ENCODE measurements at places on chromosomes 1 and 21.

DNA sequence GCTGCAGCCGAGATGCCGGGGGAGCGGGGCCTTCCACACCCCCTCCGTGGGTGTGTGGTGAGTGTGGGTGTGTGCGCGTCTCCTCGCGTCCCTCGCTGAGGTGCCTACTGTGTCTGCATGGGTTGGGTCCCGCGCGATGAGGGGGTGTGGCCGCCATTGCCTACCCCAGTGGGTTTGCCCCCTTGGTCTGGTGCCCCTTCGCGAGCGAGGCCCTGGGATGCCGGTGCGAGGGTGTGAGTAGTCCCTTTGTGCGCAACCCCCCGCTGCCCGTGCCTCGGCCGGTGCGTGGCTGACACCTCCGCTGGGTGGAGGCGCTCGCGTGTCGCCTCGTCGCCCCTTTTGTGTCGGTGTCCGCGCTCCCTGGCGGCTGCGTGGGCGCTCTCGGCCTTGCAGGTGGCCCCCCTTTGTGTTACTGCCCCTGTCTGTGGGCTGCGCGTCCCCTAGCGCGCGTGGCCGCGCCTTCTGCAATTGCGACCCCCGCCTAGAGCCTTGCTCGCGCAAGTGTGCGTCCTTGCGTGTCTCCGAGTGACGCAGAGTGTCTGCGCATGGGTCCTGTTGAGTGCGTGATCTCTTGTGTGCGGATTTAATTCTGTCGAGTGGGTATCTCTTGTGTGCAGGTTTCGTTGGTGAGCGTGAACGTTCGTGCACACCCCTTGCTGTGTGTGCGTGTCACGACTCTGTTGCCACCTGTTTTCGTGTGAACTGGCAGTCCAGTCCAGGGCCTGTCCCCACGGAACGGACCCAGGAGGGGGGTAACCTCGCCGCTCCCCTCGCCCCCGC, 553 bp downstream of the TTC3 start:
- H3K27me3 ChIP-seq, result no peaks in the 10 kb centered on the region
- H3K4me3 ChIP-seq, result peak overlapping the region; percentile 87
- peak overlapping the region; percentile 93 for H3K27ac ChIP-seq
- H3K4me1 ChIP-seq, result peaks cover 46% of the 10 kb centered on the region
- peaks cover 23% of the 10 kb centered on the region for H3K36me3 ChIP-seq

DNA sequence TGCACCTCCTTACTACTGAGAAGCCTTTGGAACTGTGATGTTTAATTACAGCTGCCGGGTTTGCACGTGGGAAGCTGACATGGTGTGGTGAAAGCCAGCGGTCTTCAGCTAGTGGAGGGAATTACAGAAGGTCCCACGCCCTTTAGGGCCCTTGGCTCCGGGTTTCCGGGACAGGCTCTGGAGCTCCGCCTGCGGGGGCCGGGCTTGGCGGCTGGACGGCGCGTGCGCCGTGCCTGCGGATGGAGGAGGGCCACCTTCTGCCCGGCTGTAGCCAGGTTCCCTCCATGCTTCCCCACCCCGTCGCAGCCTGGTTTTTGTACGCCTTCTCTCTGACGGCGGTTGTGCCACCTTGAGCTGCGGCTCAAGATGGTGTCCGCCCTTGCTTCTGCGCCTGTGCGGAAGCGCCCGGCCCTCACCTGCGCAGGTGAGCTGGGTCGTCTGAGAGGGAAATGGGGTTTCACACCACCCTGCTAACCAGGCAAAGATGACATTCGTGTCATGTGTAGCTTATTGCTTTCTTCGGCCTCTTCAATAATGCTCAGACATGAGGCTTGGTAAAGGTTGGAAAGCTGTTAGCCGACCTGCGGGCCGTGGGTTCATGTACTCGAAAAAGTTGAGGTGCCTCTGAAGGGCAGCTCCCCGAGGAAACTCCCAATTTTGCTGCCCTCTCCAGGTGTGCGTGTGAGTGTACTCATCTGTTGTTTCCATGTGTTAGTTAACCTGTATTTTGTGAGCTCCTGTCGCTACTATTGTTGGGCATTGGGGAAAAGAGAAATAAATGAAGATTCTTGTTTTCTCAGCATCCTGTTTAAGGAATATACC, 36.6 kb upstream of the OPRD1 start:
- H3K27me3 ChIP-seq, result no peaks in the 10 kb centered on the region
- DNase-seq, result peak; percentile 62
- H3K4me3 ChIP-seq, result peak overlapping the region; percentile 87
- peaks cover 6% of the 10 kb centered on the region for H3K36me3 ChIP-seq

- H3K36me3 ChIP-seq, result no peaks in the 10 kb centered on the region
- H3K4me1 ChIP-seq, result peaks cover 9% of the 10 kb centered on the region
- no peak for DNase-seq
- peaks cover 1% of the 10 kb centered on the region for H3K27me3 ChIP-seq
- H3K27ac ChIP-seq, result no peak overlapping the region
Observed at GRCh38 chr1:206890125-206891060, 6.8 kb upstream of the IL24 start.

GRCh38 chr1:169161496-169162194, 55.2 kb downstream of the ATP1B1 start:
- H3K27me3 ChIP-seq, result no peaks in the 10 kb centered on the region
- no peaks in the 10 kb centered on the region for H3K36me3 ChIP-seq
- peaks cover 4% of the 10 kb centered on the region for H3K4me1 ChIP-seq
- H3K27ac ChIP-seq, result no peak overlapping the region
- no peak overlapping the region for H3K4me3 ChIP-seq

DNA sequence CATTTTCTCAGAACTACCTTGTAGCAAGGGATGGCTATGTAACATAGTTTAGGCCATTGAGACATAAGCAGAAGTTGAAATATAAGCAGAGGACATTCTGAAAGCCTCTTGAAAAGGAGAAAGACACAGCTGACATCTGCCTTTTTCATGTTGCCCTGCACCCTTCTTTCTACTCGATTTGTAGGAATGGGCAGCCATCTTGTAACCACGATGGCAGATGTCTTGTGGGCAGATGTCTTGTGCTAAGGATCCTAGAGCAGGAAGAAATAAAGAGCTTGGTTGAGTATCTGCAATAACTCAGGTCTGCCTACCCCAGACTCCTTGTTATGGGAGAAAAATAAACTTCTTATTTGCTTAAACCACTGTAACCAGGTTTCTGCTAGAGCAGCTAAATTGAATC, 351.0 kb downstream of the PDE4B start:
- no peaks in the 10 kb centered on the region for H3K4me1 ChIP-seq
- no peak for DNase-seq
- peaks cover 2% of the 10 kb centered on the region for H3K27me3 ChIP-seq
- no peak overlapping the region for H3K4me3 ChIP-seq
- H3K36me3 ChIP-seq, result no peaks in the 10 kb centered on the region

- H3K27ac ChIP-seq, result no peak overlapping the region
- H3K36me3 ChIP-seq, result no peaks in the 10 kb centered on the region
- peaks cover 4% of the 10 kb centered on the region for H3K4me1 ChIP-seq
- DNase-seq, result no peak
Observed at GRCh38 chr1:68379085-68379478, 70.7 kb downstream of the RPE65 start.

DNA sequence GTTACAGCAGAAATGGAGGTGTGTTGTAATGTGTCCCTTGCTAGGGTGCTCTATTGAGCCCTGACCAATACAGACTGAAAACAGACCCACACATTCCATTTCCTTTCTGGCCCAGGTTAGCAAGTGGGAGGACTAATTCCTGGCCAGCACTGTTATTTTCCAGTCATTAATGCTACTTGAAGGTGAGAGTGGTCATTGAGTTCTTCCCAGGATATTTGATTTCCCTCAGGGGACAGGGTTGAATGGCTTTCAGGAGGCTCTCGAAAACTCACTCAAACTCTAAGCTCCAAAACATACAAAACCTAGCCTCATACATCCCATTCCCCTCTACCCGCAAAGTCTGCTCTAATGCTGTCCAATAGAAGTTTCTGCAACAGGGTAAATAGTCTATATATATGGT, 6.2 kb downstream of the LRRC52 start:
- H3K4me3 ChIP-seq, result no peak overlapping the region
- DNase-seq, result no peak
- no peak overlapping the region for H3K27ac ChIP-seq
- peaks cover 27% of the 10 kb centered on the region for H3K27me3 ChIP-seq

DNA sequence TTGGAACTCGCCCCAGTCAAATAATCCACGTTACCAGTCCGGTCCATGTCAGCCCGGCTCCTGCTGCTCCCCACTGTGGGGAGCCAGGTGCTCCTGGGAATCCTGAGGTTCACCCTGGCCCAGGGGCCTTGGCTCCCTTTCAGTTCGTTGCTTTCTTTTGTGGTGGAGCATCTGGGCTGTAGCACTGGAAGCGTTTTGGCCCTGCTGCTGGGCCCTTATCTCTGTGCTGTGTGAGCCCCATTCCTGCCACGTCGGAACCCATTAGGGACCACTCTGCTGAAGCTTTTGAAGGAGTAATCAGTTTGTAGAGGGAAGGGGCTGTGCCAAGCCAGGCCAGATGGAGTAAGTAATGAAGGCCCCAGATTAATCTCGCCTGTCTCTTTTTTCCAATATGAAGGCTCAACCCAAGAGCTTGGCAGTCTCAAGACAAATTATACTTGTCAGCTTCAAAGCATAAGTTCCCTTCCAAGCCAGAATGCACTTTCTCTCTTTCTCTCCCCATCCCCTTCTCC, 82.3 kb downstream of the PGM1 start:
- no peak for DNase-seq
- no peak overlapping the region for H3K27ac ChIP-seq
- H3K36me3 ChIP-seq, result no peaks in the 10 kb centered on the region
- H3K27me3 ChIP-seq, result peaks cover 3% of the 10 kb centered on the region

Data from activated B cell treated with CpG ODN at 0.5 μM for 24 hours (primary cell).